Right cardiac atrium (tissue), 5 donors: ENCODE measurements at places on chromosomes 3 and 15.

GRCh38 chr3:195907934-195908693 is at the start of gene TNK2:
TNK2 (minus strand) TSS chr3:195908551; CDS start chr3:195888588, 19,963 bp downstream.
- DNase-seq = peak; percentile 54

DNA sequence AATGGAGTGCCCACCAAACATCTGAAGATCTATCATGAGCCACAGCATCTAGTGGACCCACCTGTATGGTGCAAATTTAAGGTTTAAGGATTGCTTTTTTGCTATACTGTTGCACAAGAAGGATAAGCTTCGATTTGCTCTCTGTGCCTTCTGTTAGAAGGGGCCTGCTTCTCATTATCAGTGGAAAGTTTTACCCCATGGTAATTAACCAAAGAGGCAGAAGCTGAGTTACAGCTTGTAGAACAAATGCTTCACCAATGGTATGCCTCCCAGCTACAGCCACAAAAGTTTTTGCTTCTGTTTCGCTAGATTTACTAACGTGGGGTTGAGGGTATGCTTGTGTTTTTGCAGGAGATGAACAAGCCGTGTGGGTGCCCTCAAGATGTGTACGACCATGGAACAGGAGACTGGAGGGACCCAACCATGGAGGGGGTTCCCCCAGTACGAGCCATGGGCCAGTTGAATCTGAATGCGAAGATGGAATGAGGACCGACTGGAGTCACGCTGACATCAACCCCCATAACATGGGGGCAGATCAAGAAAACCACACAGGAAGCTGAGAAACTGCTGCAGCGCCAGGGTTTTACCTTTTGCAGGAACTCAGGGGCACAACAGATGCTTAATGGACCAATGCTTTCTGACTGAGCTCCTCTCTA is 43.5 kb downstream of the ACAD9 start:
- DNase-seq = no peak

GRCh38 chr3:5022187-5022965 is 43.1 kb downstream of the BHLHE40 start:
- no peak for DNase-seq

DNA sequence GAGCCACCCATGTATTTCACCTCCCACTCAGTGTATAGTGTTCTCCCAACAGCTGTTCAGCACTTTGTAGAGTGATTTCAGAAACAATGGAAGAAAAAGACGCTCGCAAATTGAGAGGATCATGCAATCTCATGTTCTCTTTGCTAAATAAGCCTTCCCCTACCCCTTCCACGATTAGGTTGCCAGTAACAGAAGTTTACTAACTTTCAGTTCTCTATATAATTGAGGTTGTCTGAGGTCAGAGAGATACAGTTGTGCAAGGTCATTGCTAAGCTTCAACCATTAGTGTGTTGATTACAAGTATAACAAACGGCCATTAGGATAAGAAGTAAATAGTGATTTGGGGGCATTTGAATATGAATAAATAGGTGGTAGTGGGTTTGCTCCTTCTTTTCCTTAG is 99.6 kb downstream of the TUSC7 start:
- DNase-seq = no peak

GRCh38 chr3:107377151-107377550 is at the start of gene CCDC54:
CCDC54 (plus strand) TSS chr3:107377439; CDS start chr3:107377588, 149 bp downstream.
- DNase-seq = no peak

- DNase-seq = no peak
These were observed 61.3 kb downstream of the CTDSPL start for GRCh38 chr3:37922721-37923568.

DNA sequence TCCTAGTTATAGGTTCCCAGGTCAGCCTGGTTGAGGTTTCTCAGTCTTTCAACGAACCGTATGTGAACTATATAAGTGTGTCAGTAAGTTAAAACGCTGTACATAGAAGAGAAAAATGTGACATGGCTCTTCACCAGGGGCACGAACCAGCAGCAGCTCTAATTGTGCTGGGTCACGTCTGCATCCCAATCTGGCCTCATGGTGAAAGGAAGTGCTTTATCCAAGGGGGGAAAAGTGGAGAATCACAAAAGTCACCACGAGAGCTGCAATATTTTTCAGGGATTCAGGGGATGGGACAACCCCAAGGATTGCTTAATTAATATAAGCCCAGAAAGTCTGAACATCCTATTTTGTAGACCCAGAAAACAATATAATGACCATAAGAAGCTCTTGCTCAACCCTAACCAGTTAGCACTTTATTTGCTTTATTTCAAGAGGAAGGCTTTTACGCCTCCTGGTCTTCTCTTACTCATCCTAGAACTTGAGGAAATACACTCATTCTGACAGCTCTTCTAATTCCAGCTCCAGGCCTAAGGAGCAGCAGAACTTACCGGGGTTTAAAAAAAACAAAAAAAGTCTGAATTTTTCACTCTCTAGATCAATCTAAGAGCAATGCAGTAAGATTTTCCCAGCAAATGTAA is 16.5 kb downstream of the ANXA2 start:
- no peak for DNase-seq

DNA sequence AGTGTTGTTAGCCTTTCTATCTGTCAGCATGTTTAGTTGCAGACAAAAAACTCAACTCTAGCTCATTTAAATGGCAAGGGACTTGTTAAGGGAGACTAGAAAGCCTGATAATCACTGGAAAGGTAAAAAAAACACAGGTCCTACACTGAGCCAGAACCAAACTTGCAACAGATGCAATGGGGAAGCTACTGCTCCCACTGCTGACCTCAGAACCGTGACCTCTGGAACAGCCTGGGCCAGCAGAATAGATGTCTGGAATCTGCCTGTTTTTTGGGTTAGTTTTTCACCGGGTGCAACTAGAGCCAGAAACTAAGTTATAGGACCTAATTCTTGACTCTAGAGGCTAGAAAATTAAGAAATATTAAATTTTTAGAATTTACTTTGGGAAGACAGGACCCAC is 32.5 kb upstream of the ARL14 start:
- DNase-seq = no peak

DNA sequence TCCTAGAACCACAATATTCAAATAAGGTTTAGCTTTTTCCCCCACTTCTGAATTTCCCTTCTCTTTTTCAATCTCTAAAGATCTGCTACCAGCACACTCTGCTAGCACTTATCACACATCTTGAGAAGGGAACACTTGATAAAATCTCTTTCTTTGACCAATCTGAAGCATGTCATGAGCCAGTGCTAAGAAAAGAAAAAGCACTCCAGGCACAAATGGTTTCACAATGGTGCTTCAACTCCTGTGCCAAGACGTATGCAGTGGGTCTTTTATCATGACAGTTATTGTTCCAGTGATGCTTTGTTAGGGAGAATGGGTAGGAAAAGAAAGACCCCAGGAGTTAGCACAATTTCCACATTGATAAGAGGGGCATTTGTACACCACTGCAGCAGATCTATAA is 248.4 kb downstream of the ZNF385D start:
- no peak for DNase-seq

DNA sequence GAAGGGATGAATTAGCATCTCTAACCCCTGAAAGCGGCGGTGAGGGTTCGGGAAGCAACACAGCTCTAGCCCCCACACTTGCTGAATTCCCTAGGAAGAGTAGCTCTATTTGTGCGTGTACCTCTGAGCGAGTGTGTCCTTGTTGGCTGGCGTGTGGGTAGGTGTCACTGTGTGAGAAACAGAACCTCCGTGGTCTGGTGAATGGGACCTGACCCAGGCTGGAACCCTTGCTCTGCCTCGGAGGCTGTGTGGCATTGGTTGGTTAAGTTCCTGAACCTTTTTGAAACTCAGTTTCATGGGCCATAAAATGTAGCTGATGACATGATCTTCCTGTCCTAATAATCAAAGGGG is 414 bp upstream of the TMEM115 start:
- no peak for DNase-seq

- no peak for DNase-seq
These were observed 15.9 kb downstream of the CEP70 start for GRCh38 chr3:138578141-138578540.

DNA sequence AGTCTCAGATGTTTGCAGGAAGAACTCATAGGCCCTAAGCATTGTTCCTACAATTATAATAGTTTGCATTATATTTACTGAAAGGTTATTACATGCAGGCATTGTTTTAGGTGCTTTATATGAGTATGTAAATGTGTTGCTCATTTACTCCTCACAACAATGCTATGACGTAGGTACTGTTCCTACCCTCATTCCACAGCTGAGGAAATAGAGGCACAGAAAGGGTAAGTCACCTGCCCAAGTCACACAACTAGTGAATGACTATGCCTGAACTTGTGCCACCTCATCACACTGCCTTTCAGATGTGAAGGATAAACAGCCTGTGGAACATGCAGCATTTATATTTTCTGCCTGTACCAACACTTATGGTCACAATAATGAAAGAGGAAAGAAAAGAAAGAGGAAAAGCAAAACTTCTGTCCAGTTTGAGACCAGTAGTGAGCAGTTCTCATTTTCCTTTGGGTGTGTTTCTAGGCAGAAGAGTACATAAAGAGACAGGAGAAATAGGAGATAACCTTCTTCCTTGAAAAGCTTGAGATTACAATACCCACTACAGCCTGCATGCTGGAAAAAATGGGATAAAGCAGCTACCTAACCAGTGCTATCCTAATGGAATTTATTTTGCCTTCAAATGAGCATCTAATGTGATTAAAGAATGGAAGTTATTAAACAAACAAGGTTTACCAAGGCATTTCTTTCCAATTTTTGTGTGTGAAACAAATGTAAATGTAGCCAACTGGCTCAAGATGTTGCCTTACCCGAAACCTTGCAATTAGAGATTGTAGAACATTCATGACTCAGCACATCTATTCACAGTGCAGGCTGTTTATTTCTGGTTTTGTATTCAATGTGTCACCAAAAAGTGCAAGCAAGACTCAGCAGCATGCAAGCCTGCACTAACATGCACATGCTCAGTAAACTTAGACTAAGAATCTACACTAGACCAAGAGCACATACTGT is 20.5 kb upstream of the ENTPD3 start:
- DNase-seq = no peak

DNA sequence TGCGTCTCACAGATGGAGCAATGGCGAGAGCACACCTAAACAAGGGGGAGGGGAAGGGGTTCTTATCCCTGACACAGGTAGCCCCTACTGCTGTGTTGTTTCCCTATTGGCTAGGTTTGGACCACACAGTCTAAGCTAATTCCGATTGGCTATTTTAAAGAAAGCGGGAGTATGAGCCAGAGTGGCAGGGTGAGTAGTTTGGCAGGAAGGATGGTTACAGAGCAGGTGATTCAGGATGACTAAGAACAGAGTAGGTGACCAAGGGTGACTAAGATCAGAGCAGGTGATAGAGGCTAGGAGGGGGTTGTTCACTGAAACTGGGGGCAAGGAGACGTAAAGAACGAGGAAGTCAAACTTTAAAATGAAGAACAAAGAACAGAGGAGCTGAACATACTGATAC is 511.8 kb downstream of the EDEM1 start:
- DNase-seq = no peak

- no peak for DNase-seq
These were observed 187.4 kb downstream of the FOXP1 start for GRCh38 chr3:71395927-71396695.

- no peak for DNase-seq
These were observed 27.8 kb downstream of the MFN1 start for GRCh38 chr3:179375091-179375999.

DNA sequence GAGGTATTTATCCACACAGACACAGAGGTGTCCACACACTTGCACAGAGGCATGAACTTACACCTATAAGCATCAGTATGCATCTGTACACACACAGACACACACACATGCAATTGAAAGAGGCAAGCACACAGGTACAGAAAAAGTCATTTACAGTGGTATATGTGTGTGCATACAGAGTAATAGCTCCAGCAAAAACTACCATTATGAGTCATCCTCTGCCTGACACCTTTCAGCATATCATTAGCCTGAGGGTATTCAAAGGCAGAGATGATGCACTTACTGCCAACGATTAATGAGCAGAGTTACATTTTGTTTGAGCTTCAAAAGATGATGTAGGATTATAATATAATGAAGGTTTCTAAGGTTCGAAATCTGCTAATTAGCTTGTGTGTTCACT is 100.3 kb upstream of the TPRG1 start:
- no peak for DNase-seq

GRCh38 chr15:77482570-77482969 is 61.9 kb downstream of the HMG20A start:
- DNase-seq = no peak

DNA sequence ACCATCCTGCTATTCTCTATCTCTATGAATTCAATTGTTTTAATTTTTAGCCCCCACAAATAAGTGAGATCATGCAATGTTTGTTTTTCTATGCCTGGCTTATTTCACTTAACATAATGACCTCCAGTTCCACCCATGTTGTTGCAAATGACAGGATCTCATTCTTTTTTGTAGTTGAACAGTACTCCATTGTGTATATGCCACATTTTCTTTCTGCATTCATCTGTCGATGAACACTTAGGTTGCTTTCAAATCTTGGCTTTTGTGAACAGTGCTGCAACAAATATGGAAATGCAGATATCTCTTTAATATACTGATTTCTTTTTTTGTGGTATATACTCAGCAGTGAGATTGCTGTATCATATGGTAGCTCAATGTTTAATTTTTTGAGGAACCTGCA is 58.7 kb downstream of the RETNLB start:
- DNase-seq = no peak

GRCh38 chr15:71313806-71314205 is 198.5 kb downstream of the THSD4 start:
- DNase-seq = no peak

DNA sequence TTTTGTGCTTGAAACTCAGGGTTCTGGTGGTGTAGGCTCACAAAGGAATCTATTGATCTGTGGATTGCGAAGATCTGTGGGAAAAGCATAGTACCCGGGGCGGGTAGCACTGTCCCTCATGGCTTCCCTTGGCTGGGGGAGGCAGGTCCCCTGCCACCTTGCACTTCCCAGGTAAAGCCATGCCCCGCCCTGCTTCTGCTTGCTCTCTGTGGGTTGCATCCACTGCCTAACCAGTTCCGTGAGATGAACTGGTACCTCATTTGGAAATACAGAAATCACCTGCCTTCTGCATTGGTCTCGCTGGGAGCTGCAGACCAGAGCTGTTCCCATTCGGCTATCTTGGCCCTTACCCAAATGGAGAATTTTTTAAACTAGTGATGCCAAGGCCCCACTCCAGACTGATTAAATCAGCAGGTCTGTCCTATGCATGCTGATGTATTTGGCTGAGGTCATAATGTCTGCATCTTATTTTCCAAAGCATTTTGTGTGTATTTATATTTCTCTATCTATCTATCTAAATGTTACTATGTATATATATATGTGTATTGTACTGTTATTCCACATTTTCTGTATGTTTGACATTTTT is 65.5 kb upstream of the SLC7A14 start:
- no peak for DNase-seq

DNA sequence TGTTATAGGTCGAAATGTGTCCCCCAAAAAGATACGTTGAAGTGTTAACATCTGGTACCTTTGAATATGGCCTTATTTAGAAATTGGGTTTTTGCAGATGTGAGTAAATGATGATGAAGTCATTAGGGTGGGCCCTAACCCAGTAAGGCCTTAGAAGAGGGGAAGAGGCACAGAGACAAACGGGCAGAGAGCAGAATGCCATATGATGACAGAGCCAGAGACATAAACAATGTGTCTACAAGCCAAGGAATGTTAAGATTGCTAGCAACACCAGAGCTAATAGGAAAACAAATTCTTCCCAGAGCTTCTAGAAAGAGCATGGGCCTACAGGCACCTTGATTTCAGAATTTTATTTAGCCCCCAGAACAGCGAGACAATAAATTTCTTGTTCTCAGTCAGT is 693.1 kb upstream of the NECTIN3 start:
- DNase-seq = no peak

- DNase-seq = no peak
These were observed 77.5 kb upstream of the CADM2 start for GRCh38 chr3:84881288-84881687.

GRCh38 chr3:132898141-132898540 is 140.1 kb upstream of the TMEM108 start:
- no peak for DNase-seq
